ENCODE measurements at places on chromosomes 7 and 10. TPM values are rescaled to one million over a fixed set of nuclear protein-coding genes. Genes with fewer than 3 reads are reported as not detected.

The ADAM22 gene
- 0.16 TPM for total RNA-seq

The ASAH2 gene
- 0.31 TPM for total RNA-seq

The NCF1 gene
- total RNA-seq: not detected

The GPR141 gene
- 0.88 TPM for total RNA-seq

The IRF5 gene
- 0.19 TPM for total RNA-seq

The SLIT1 gene
- total RNA-seq: not detected

The ASNS gene
- total RNA-seq: 7.3 TPM

The UPK3BL2 gene
- 1.1 TPM for total RNA-seq

The NUDCD3 gene
- total RNA-seq: 218 TPM

The LRGUK gene
- total RNA-seq: 0.16 TPM

The CCL24 gene
- not detected for total RNA-seq

The DKK1 gene
- 21.4 TPM for total RNA-seq

The ARL3 gene
- total RNA-seq: 3.7 TPM

The PRKAR2B gene
- 37.6 TPM for total RNA-seq

The PILRB gene
- total RNA-seq: 21.3 TPM

The CFAP69 gene
- 1.3 TPM for total RNA-seq

The POLR2J2 gene
- 0.97 TPM for total RNA-seq

The NANOS1 gene
- total RNA-seq: 0.16 TPM

The FAM241B gene
- 0.88 TPM for total RNA-seq

The TDRD1 gene
- total RNA-seq: not detected

The GPNMB gene
- total RNA-seq: 0.32 TPM

The TFEC gene
- 8.5 TPM for total RNA-seq
